H4 (cell line): ENCODE measurements at places on chromosomes 7 and 10. TPM values are rescaled to one million over a fixed set of nuclear protein-coding genes. Genes with fewer than 3 reads are reported as not detected.

- DNase-seq: peak; percentile 81
Observed at GRCh38 chr10:33005322-33006301, 47.6 kb upstream of the ITGB1 start.

- DNase-seq: peak; percentile 70
Observed at GRCh38 chr7:23184709-23185359, 3.0 kb downstream of the NUP42 start.

DNA sequence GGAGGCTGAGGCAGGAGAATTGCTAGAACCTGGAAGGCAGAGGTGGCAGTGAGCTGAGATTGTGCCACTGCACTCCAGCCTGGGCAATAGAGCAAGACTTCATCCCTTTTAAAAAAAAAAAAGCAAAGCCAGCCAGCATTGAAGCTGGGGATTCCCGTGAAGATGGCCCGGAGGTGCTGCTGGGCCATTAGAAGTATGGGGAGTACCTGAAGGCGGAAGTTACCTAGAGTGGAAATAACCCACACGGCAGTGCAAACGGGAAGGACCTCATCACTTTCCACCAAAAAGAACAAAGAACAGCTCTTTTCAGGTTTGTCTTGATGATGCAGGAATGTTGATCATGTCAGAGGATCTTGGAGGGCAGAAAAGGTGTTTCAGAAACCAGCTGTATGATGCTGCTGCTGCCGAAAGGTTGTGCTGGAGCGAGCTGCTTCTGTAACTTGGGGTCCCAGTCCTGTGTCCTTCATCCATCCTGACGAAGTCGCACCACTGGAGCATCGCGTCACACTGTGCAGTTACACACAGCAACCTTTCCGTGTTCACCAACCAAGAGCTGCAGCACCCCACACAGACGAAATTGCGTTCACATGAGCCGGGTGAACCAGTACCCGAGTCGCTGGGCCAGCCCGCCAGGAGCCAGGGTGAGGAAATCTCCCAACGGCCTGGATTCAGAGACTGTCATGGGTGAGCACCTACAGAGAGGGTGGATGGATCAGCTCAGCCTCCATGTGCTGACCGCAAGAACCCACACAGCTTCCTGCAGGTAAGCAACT, 8.2 kb downstream of the ZFAND2A start:
- DNase-seq: no peak

GRCh38 chr7:26378016-26378415, 86.4 kb downstream of the SNX10 start:
- DNase-seq: no peak

The FASTK gene
- total RNA-seq: 70.0 and 100 TPM in 2 replicates

- DNase-seq: no peak
Observed at GRCh38 chr10:14889318-14889717, 10.7 kb downstream of the SUV39H2 start.

The WEE2 gene
- not detected in 2 replicates for total RNA-seq

The RADIL gene
- total RNA-seq: 1.3 and 1.4 TPM in 2 replicates

The ADIRF gene
- total RNA-seq: not detected in 2 replicates

GRCh38 chr10:1101946-1102345, 45.8 kb downstream of the WDR37 start:
- no peak for DNase-seq

DNA sequence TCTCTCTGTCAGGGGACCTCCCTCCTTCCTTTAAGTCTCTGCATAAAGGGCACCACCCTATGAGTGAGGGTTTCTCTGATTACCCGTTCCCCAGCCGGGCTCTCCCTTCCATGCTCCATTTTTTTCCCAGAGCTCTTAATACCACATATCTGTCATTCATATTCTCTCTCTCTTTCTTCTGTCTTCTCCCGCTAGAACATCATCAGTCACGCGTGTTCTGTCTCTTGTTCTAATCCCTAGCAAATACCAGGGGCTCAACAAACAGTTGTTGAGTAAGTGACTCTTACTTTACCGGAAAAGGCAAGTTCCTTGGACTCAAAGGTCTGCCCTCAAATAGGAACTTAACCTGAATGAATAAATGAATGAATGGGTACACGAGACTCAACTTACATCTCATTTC, 68.5 kb downstream of the RSU1 start:
- DNase-seq: no peak

The PRLHR gene
- not detected in 2 replicates for total RNA-seq

The COL26A1 gene
- total RNA-seq: not detected in 2 replicates

- no peak for DNase-seq
Observed at GRCh38 chr7:40439686-40440085, 304.9 kb downstream of the SUGCT start.

The STOX1 gene
- total RNA-seq: 0.52 and 0.66 TPM in 2 replicates
